ENCODE measurements at places on chromosomes 3 and 15.
A peak's percentile ranks its signal among the peaks of the same experiment; 100 is the strongest.

DNA sequence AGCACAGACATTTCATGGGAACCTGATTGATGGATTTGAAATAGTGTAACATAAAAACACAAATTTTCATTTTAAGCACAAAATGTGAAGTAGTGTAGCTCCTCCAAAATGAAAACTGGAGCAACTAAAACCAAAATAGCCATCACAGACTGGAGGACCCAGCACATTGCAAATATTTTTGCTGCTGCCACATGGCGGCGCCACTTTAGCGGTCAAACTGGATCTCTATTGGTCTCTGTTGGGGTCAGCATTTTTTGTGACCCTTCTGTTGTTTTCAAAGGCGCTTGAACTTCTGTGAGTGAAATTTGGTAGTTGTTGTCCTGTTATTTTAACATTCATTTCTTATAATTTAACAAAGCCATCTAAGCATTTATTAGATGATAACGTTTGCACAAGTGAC, 259.9 kb downstream of the IL20RB start:
- DNase-seq: no peak

DNA sequence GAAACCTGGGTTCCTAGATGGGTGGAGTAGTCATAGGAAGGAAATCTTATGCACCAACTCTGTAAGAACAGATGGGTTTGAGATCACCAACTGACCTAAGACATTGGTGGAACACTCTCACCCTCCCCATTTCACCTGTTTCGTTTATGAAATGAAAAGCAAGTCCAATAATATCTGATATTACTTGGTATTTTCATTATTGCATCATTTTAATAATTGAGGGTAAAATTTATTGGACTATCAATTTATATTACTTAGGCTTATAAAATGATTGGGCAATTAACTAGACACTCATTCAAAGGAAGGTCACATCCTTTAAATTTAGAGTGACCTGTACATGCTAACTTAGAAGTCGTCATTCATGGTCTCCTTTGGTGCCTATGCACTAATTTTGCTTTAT, 503.9 kb downstream of the TAFA4 start:
- no peak for DNase-seq

DNA sequence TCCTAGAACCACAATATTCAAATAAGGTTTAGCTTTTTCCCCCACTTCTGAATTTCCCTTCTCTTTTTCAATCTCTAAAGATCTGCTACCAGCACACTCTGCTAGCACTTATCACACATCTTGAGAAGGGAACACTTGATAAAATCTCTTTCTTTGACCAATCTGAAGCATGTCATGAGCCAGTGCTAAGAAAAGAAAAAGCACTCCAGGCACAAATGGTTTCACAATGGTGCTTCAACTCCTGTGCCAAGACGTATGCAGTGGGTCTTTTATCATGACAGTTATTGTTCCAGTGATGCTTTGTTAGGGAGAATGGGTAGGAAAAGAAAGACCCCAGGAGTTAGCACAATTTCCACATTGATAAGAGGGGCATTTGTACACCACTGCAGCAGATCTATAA, 248.4 kb downstream of the ZNF385D start:
- DNase-seq: no peak

GRCh38 chr3:104555728-104556127, 811.0 kb upstream of the ALCAM start:
- DNase-seq: no peak

GRCh38 chr3:133840055-133840737, 34.6 kb downstream of the SRPRB start:
- DNase-seq: no peak

DNA sequence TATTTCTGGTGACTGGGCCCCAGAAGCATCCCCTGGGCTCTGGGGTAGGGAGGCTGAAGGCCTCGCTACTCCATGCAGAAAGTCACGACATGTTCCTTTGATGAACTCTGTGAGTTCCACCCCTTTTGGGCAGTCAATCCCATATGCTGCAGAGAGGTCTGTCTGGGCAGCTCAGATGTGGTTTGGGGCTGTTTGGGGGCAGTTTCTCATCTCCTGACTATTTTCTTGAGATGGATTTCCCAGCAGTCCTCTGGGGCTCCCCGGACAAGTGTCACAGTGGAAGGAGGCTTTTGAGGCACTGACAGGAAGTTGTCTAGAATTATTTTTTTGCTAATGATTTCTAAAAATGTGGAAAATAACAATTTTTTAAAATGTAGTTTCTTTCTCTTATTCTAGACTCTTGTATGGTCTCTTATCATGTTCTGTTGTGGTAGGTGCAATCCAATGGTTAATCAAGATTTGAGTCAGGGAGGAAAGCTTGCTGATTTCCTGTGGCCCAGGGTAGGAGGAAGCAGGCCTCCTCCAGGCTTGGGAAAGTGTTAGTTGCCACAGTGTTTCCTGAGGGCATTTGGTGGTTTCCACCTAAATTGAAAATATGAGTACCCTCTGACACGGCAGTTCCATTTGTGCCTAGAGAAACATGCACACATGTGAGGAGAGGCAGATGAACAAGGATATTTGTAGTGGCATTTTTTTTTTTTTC, 19.9 kb upstream of the TATDN2 start:
- no peak for DNase-seq

GRCh38 chr3:10357592-10358308, 36.8 kb upstream of the SEC13 start:
- DNase-seq: no peak

DNA sequence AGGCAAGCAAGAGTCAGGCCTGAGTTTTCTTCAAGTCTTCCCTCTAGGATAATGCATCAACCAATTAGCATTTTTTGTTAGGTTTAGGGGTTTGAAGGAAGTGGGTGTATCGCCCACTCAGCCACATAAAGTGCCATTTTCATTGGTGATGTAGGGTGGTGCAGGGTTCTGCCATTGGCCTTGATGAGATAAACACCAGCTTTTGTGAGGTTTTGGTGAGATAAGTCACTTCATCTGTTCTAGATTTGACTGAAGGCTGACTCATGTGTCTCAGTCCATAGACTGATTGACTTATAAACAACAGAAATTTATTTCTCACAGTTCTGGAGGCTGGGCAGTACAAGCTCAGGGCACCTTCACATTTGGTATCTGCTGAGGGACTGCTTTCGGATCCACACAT, 84.5 kb upstream of the C3orf80 start:
- DNase-seq: no peak

DNA sequence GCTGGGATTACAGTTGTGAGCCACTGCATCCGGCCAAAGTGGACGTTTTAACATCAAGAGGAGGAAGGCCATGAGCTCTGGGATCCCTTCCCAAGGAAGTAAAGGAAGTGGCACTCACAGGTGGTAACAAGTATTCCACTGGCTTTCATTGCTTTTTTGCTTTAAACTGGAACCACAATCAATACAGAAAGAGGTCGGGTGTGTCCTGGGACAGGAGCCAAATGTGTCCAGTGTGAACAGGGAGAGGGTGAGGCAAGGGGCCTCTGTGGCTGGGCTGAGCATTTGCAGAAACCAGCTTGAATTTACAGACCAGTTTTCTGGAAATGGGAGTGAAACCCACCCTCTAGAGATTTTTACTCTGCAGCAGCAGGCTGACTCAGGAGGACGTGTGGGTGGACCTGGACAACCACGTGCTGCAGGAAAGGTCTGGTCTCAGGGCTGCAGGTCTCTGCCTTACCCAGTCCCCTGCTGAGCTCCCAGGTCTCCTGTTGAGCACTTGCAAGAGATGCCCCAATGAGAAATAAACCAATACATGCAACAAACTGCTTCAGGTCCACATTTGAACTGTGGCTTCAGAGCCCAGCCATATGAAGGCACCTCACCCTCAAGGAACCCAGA, 42.8 kb upstream of the TMEM115 start:
- DNase-seq: no peak

GRCh38 chr3:107064405-107065060, 312.7 kb upstream of the CCDC54 start:
- peak; percentile 49 for DNase-seq

- no peak for DNase-seq
Measured at GRCh38 chr3:182810574-182811268, 17.4 kb downstream of the ATP11B start.

DNA sequence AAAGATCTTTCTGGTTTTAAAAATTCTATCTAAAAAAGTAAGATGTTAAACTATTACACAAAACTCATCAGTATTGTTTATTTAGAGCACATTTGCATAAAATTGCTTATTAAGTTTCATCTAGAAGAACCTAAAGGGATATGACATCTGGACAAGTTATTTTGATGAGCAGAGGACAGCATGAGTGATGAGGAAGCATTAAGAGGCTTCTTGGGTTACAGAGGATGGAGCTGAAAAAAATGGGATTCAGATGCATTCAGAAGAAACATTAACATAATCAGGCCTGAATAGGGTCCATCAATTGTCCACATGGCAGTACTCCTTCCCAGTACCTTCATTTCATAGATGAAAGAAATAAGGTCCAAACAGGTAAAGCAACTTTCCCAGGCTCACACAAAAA, 41.6 kb downstream of the IMPG2 start:
- no peak for DNase-seq

- DNase-seq: peak; percentile 55
Measured at GRCh38 chr15:89377842-89378295, 43.2 kb upstream of the POLG start.

DNA sequence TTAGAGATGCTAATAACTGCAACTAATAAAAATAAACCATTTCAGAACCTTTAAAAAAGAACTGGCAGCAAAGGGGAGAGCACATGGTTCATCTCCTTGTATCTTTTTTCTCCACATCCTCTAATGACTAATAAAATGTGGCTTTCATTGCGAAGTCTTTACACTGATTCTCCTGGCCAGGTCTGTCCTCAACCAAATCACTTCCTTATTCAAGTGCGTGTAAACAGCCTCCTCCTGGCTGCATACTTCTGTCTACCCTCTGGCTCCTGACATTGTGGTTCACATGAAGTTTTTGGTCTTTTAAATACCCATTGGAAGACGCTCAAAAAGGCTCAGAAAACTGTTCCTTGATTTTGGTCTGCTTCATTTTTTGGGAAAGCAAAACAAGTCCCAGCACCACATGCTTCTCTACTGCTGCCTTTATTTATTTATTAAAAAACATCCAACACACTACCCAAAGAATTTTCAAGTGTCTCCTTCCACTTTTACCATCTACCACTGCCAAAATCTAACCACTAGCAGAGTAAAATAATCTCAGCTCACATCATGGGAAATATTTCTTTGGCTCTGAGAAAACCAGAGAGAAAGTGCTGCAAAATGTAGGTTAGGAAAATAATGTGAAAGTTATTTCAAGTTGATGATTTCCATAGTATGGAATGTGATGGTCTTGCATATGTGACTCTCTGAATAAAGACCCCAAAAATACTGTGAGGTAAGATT, 85.1 kb downstream of the EFL1 start:
- DNase-seq: no peak

- DNase-seq: no peak
Measured at GRCh38 chr3:99945328-99945995, 127.8 kb downstream of the CMSS1 start.

- no peak for DNase-seq
Measured at GRCh38 chr3:41482134-41482533, 282.8 kb downstream of the CTNNB1 start.

- DNase-seq: no peak
Measured at GRCh38 chr3:3281024-3281423, 101.5 kb upstream of the CRBN start.

DNA sequence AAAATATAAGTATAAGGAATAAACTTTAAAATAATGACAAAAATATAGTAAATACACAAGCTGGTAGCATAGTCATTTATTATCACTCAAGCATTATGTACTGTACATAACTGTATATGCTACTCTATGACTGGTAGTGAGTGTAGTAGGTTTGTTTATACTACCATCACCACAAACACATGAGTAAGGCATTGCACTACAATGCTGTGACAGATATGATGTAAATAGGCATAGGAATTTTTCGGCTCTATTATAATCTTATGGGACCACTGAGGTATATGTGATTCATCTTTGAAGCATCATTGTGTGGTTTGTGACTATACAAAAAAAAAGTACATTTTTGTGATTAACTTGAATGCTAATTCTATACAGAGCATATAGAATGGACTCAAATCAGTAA, 35.3 kb upstream of the FBN1 start:
- DNase-seq: no peak

DNA sequence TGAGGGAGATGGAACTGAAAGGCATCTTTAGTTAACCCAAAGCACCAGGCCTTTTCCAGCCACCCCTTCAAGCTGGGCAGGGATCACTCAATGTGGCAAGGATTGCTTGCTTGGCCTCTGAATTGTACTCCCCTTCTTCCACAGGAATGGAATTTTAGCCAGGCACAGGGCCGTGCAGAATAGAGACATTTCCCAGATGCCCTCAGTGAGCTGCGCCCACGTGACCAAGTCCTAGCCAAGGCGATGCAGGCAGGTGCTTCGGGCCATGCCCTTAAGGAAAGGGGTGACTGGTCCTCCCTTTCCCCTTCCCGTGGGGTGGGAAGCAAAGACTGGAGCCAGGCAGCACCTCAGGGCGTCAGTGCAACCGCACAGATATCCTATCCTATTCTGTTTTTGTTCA, 17.9 kb downstream of the GP9 start:
- no peak for DNase-seq

GRCh38 chr3:158672215-158673176, at the start of gene LXN:
LXN (minus strand) TSS chr3:158672648; CDS start chr3:158672478, 170 bp downstream.
- peak; percentile 83 for DNase-seq

DNA sequence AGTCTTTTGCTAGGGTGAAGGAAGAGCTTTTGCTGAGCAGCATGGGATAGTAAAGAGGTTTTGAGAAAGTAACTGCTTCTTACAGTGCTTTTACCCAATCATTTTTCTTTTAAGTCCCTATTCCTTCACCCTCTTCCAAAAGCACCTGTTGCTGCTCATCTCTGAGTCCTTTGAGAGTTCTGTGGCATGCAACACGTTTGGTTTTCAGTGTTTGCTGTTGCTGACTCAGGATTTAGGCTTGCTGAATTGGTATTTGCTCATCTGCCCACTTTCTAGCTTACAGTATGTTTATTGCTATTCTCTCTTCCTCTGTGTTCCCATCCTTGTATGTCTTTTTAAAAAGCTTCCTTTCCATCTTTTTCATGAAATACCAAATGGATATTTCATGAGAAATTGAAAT, 55.9 kb upstream of the THRB start:
- no peak for DNase-seq

DNA sequence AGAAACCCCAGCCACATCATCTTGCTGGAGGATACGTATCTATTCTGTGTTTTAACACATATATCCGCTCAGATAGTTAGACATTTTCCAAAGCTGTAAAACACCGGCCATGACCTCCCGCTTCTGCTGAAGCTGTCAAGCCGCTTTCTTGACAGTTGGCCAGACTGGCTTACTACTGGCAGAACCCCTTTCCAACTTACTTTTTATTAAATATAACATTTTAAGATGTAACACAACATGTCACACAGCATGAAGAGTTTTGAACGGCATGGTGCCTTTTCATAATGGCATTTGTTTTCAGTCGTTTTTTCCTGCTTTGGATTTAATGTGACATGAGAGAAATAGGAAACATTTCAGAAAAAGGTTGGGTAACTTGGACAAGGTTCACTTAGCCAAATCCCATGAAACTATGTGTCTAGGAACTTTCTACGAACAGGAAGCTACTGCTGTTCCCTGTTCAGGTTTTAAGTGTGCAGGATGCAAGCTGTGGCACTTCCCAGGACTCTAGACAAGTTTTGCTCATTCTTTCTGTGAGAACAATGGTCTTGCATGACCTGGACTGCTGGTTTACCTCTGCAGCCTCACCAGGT, 281.4 kb downstream of the THSD4 start:
- DNase-seq: no peak
